Hematopoietic multipotent progenitor cell treated with erythropoietin and hydrocortisone succinate and interleukin-3 and kit ligand, for 8 days (in vitro differentiated cells): ENCODE measurements at places on chromosomes 7 and 10.
A peak's percentile ranks its signal among the peaks of the same experiment; 100 is the strongest.

- DNase-seq = no peak
These were observed 46.1 kb upstream of the STK17A start for GRCh38 chr7:43536773-43537172.

DNA sequence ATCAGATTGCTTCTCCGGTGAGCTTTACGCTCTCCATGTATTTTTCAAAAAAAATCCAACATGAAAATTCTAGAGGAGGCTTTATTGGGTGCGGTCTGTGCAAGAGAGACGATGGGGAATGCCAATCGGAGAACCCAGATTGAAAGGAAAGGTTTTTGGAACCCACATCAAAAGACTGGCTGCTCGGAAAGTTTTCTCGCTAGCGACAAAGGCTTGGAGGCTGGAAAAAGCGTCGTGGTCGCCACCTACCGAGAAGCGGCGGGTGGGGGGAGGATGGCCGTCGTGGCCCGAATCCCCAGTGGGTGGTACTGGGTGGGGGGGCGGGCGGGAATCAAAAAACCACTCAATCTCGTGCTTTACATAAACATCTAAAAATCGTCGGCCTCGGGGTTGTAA lies 1.1 kb upstream of the GTF2I start:
- peak; percentile 51 for DNase-seq

GRCh38 chr10:5434017-5434753 lies 21.8 kb downstream of the NET1 start:
- DNase-seq = peak; percentile 69

GRCh38 chr7:22442187-22442881 lies 57.7 kb downstream of the STEAP1B start:
- no peak for DNase-seq

DNA sequence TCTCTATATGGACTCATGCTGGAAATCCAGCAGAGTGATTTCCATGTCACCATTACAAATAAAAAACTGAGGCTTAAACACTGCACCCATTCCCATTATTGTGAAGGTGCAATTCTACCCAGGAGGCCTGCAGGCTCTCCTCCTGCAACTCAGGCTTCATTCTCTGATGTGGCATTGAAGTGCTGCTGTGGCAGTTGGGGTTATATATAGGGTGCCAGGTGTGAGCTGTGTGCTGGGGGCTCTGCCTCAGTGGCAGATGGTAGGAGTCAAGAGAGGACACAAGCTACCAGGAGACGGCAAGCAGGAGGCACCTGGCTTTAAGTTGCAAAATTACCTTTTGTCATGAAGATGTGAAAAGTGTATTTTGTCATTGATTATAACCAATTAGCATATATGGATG lies 21.3 kb downstream of the ZNF107 start:
- DNase-seq = no peak

DNA sequence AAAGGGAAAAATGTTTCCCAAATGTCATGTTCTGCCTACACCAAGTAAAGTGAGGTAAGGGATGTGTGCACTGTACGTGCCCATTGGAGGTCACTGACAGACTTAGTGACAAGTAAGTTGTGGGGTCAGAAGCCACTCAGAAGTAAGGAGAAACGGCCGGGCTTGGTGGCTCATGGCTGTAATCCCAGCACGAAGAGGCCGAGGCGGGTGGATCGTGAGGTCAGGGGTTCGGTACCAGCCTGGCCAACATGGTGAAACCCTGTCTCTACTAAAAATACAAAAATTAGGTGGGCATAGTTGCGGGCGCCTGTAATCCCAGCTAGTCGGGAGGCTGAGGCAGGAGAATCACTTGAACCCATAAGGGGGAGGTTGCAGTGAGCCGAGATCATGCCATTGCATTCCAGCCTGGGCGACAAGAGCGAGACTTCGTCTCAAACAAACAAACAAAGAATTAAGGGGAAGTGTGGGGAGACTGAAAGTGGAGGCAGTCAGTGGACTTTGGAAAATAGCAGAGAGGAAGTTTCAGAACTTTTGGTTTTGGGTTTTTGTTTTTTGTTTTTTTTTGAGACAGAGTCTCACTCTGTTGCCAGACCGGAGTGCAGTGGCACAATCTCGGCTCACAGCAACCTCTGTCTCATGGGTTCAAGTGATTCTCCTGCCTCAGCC lies 114.8 kb downstream of the WDFY4 start:
- DNase-seq = no peak

- DNase-seq = peak; percentile 30
These were observed 47.8 kb downstream of the HERPUD2 start for GRCh38 chr7:35647171-35647574.

DNA sequence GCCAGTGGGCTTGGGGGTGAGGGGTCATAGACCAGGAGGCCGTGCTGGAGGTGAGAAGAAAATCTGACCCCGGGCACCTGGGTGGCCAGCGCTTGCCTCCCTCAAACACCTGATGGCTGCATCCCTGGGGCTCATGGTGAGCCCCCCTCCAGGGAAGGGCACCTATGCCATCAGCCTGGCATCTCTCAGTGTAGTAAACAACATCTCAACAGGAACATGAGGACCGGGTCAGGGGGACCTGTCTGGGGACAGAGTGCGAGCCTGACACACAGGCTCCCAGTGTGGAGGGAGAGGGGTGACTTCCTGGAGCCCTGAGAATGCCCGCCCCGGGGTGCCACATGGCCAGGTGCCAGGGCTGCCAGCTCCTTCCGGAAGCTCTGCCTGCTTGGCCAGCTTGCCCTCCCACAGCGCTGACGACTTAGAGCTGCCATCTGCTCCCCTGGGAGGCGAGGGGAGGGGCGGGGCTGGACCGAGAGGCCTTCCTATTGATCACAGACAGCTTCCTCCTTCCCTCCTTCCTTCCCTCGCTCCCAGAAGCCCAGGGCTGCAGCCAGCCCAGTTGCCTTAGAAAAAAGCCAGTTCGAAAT lies 12.3 kb downstream of the STX1A start:
- DNase-seq = peak; percentile 50

GRCh38 chr10:113438652-113439051 lies 114.2 kb upstream of the HABP2 start:
- DNase-seq = no peak

DNA sequence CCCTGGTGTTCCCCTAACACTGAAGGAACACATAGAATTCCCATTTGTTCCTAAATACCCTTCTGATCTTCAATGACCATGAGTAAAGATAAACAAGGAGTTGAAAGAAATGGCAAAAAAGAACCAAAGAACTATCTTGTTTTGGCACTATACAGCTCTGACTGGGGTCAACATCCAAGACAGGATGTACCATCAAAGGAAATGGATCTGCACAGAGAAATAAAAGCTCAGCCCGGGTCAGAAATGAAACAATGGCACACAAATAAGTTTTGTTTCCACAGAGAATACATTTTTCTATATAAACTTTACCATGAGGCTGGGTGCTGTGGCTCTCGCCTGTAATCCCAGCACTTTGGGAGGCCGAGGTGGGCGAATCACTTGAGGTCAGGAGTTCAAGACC lies 18.0 kb upstream of the USP54 start:
- DNase-seq = no peak

GRCh38 chr10:73874267-73875138 lies at the start of gene CAMK2G:
Gene CAMK2G (minus strand): TSS chr10:73874555. CDS start chr10:73874461, 94 bp downstream.
- DNase-seq = peak; percentile 85

GRCh38 chr7:30969604-30969970 lies 5.8 kb downstream of the GHRHR start:
- no peak for DNase-seq

DNA sequence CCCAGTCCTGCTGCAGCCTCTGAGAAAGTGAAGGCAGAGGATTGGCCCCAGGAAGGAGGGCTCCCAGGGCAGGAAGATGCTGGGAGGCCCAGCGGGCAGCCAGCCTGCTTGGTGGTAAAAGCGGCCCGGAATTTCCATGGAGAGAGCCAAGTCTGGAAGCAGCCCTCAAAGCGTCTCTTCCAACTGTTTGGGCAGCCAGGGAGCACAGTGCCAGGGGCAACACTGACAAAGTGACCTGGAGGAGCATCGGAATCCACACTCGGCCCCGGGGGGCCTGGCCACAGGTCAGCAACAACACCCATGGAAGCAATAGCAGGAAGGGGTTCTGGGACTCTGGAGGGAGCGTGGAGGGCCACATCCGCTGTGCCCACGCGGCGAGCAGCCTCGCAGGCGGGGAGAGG lies 63.2 kb upstream of the FGFR2 start:
- DNase-seq = no peak

DNA sequence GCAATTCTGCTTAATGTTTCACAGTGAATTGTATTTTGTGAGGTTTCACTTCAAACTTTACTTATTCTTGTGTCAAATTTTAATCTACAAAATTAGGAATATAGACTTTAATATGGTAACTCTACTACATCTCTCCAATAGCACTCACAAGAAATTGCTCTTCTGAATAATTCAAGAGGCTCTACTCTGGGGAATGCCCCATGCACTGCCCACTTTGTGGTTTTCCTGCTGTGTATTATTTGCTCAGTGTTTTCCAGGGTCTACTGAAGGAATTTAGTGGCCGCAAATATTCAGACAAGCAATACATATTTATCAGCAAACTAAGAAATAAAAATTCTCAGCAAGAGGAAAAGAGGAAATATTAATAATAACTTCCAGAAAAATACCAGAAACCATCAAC lies 611.4 kb downstream of the TNS3 start:
- no peak for DNase-seq
